Stimulated activated CD8-positive, alpha-beta memory T cell treated with anti-CD3 and anti-CD28 coated beads, Interleukin-12 subunit alpha, Interleukin-12 subunit beta, amount 100 ng/mL, for 1 hour (primary cell): ENCODE measurements at places on chromosomes 4 and X.

- DNase-seq, result no peak
These were observed 3.3 kb upstream of the DUSP9 start for GRCh38 chrX:153643431-153644351.

GRCh38 chr4:15552557-15553362 lies 83.1 kb downstream of the CC2D2A start:
- no peak for DNase-seq

- no peak for DNase-seq
These were observed 793.6 kb upstream of the INTU start for GRCh38 chr4:126838941-126839679.

- no peak for DNase-seq
These were observed 40.4 kb upstream of the PPP1R2C start for GRCh38 chrX:42818151-42818921.

DNA sequence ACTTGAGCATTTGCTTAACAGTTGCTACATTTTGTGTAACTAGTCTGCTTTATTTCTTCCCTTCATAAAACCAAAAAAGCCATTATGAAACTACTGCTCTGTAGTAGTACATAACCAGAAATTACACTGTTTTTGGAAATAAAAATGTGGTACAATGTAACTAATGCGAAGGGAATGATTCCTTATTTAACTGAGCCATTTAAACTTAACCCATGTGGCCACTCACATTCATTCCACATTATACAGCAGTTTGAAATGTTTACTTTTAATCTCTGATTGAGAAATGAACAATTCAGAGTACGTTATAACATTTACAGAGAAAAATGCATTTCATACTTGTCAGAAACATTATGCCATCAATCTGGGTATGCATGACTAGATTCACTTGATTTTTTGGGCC lies 94.2 kb downstream of the NYX start:
- DNase-seq, result no peak

- DNase-seq, result no peak
These were observed 50.3 kb downstream of the FGFRL1 start for GRCh38 chr4:1061760-1062159.

DNA sequence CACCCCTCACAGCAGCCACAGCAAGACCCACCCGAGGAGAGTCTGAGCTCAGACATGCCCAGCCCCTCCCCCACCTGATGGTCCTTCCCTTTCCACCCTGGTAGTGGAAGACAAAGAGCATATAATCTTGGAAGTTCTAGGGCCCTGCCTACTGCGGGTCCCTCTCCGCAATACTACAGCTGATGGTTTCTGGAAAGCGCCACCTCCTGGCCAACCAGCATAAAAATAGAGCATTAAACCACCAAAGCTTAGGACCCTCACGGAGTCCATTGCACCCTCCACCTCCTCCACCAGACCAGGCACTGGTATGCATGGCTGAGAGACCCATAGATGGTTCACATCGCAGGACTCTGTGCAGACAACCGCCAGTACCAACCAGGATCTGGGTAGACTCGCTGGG lies 78.2 kb downstream of the SH3BGRL start:
- no peak for DNase-seq

GRCh38 chr4:147981305-147981704 lies 249.4 kb downstream of the ARHGAP10 start:
- no peak for DNase-seq

DNA sequence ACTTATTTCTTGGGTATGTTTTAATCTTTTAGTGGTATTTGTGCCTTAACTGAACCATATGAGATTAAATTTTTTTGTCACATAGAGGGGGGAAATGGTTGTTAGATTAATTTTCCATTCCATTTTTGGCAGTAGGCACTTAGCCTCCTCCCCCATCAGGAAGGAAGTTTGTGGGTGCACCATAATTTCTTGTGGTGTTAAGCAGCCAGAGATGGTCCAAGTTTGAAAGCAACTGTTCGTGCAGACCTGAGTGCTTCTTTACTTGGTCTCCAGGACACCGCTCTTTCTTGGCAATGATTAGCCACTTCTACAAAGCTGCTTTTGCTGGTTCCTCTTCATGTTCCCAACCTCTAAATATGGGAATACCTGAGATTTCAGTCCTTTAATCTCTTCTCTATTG lies 92.7 kb upstream of the RPL34 start:
- DNase-seq, result no peak

DNA sequence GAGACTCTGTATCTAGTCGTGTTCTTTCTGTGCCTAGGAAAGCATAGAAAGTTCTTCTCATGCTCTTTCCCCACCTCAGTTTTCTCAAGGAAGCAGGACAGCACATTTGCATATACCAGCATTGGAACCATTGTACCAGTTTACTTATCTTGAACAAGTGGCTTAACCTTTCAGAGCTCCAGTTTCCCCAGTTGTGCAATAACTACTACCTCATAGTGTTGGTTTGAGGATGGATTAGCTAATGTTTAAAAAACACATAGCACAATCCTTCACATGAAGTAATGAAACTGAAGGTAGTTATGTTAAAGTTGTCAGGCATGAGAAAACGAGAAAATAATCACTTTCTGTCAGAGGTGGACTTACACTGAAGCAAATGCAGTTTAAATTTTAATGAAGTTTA lies 92.2 kb upstream of the H2AZ1 start:
- DNase-seq, result no peak

DNA sequence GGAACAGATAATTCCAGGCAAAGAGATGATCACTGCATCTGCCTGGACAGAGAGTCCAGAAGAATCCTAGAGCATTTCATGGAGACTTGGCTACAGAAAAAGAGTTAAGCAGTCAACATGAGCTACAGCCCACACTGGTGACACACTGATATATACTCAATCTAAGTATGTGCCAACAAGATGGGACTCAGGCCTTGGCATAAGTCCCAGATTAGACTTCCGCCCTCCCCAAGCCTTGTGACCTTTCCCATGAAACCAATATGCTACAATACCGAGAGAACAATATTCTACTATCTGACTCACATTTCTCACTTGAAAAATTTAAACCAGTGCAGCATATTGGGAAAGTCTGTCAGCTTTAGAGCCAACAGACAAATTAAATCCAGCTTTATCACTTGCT lies 65.7 kb upstream of the SLITRK2 start:
- no peak for DNase-seq

GRCh38 chrX:141278306-141278705 lies 36.0 kb upstream of the SPANXC start:
- no peak for DNase-seq

- no peak for DNase-seq
These were observed 15.1 kb downstream of the PRIMPOL start for GRCh38 chr4:184664445-184665210.

GRCh38 chrX:13692771-13693231 lies 3.9 kb downstream of the RAB9A start:
- DNase-seq, result no peak

DNA sequence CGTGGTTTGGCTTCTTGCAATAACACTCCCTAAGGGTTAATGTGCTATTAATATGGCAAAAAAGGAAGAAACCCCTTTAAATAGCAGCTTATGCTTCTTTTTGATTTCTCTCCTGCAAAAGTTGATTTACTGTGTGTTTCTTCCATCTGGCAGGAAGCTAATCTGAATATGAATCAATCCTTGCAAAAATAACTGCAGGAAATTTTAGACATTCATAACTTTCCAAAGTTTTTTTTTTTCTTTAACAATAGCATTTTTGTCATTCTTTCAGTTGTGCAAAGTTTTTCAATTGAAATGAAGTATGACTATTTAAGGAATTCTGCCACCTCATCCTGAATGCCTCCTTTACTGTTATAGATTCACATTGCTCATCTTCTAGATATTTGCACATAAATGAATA lies 115.6 kb downstream of the SPANXA1 start:
- no peak for DNase-seq

DNA sequence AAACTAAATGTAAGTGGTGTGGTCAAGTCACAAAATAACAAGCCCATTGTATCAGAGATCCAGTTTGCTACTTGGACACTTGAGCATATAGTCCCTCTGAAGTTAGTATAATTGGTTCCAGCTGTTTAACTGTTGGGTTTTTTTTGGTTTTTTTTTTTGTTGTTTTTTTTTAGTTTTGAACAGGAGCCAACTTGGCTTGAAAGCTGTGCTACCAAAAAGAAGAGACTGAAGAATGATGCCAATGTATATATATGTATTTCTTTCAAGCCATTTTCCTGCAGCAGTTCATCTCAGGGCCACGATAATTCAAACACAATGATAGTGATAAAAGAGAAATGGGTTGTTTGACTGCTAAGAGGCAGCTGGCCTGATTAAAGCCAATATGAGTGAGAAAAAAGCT lies 138.3 kb downstream of the PCDH18 start:
- no peak for DNase-seq

- DNase-seq, result no peak
These were observed 45.5 kb upstream of the PBDC1 start for GRCh38 chrX:76127341-76127740.

GRCh38 chrX:54357414-54358377 lies at the start of gene WNK3:
Gene WNK3, minus strand, starts transcription at chrX:54358046.
- DNase-seq, result no peak

GRCh38 chr4:121783210-121783609 lies 17.9 kb upstream of the EXOSC9 start:
- DNase-seq, result no peak

DNA sequence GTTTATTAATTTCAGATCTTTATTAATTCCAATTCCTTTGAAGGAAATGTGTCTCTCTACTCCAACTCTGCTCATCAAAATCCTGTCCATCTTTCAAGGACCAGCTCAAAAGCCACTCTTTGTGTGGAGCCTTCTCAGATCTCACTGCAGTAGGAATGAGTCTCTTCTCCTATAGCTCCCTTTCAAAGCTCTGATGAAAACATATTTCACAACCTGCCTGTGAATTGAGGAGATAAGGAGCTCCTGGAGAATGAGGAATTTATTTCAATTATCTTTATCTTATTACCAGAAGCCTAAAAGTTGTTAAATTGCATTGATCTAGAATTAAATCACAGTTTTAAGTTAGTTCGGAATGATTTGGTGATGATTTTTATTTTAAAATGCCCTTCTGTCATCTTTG lies 92.6 kb upstream of the TRPC3 start:
- no peak for DNase-seq

DNA sequence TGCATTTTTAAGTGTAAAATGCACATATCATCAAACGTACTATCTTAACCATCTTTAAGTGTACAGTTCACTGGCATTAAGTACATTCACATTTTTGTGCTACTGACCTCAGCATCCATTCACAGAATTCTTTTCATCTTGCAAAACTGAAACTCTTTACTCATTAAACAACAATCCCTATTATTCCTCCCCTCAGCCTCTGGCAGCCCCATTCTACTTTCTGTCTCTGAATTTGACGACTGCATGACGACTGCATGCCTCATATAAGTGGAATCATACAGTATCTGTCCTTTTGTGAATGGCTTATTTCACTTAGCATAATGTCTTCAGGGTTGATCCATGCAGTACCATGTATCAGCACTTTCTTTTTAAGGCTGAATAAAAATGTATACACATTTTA lies 38.7 kb downstream of the CNKSR2 start:
- DNase-seq, result no peak

- DNase-seq, result no peak
These were observed 471.8 kb downstream of the KCNIP4 start for GRCh38 chr4:21476757-21477156.

GRCh38 chrX:19658030-19658429 lies 142.7 kb upstream of the MAP3K15 start:
- no peak for DNase-seq

DNA sequence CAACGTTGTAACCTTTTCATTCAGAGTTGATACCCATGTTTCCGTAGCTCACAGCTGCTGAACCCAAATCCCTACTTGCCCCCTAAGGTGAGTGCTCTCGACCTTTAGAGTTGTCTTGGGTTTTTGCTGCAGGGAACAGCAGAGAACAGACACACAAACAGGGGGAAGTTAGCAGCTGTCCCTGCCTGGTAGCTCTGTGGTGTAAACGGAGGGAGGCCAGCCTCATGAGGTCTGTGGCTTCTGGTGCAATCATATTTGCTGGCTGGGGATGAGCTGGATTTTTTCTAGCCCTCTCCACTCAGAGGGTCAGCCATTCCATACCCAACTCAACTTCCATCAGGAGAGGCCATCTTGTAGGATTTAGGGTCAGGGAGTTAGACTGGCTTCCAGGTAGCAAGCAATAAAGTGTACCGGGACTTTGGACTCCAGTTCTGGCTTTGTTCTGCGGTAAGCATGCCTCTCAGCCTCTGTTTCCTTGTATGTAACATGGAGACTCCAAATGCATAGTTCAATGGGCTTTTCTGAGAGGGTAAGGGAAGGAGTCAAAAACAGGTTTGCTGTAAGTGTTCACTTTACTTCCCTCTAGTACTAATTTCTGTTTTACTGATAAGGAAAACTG lies 218.9 kb downstream of the MID1IP1 start:
- no peak for DNase-seq

GRCh38 chr4:61596606-61597340 lies 396.6 kb downstream of the ADGRL3 start:
- no peak for DNase-seq

DNA sequence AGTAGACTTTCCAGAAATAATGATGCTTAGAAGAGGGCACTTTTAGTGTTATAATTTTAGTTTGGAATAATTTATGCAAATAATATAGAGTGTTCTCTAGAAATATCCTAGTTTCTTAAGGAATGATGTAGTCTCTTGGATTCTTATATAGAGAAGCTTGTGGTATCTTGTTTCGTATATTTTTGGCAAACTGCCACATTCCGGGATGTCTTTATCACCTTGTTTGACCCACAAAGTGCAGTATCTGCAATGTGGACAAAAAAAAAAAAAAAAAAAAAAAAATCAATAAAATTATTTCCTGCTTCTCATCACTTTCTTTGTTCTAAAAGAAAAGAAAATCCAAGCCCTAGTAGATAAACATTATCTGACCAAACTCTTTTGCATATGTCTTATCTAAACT lies 1577.7 kb upstream of the TENM3 start:
- DNase-seq, result no peak

DNA sequence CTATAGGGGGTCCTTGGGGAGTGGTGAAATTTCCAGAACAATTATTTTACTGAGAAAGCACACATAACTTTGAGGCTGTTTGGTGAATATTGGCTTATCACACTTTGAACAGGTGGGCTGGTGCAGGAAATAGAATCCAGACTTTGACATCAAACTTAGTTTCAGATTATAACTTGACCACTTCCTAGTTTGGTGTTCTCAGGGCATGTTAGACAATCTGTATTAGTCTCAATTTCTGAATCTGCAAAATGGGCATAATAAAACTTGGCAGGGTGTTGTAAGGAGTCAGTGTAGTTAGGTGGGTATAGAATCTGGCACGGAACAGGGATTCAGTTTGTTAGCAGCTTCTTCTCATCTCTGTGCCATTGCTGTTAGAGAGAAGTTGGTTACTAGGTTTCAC lies 43.3 kb upstream of the MBNL3 start:
- no peak for DNase-seq

- DNase-seq, result no peak
These were observed 4.3 kb upstream of the SHROOM3 start for GRCh38 chr4:76430519-76431388.

DNA sequence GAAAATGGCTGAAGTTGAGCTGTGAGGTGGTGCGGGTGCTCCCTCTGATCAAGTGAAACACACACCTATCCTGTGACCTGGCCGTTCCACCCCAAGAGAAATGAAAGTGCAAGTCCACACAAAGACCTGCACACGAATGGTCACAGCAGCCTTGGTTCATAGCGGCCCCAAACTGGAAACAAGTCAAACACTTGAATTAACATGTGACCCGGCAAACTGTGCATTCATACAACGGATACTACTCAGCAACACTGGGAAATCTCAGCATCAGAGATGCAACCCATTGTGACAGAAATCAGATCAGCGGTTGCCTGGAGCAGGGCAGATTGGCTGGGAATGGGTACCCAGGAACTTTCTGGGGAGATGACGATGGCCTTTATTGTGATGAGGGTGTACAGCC lies 7.6 kb downstream of the G6PD start:
- no peak for DNase-seq

- no peak for DNase-seq
These were observed 100.2 kb upstream of the MID1IP1 start for GRCh38 chrX:38701073-38701472.
